Motor neuron (in vitro differentiated cells): ENCODE measurements at places on chromosomes 4 and X.

DNA sequence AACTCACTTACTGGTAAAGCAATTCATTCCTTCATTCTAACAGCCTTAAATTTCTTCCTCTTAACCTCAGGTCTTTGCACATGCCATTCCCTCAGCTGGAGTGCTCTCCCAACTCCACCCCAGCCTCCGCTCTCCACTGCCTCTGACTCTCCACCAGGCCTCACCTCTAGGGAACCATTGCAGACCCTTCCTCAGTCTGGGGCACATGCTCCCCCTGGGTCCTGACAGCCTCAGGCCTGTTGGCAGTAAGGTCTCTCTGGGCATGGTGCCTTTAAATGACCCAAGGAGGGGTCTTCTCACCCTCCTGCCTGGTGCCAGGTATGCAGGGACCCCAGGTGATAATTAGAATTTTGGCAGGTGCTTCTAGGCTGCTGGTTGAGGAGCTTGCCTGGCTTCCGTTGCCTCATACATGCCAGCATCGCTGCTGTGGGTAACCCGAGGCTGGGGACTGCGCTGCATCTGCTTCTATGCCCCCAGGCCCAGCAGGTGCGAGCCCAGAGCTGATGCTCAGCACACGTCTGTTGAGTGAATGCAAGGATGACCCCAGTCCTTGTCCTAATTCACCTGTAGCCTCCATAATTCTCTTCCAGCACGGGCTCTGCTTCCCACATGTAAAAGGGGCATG is 27.5 kb upstream of the GPR78 start:
- ATAC-seq: no peak

DNA sequence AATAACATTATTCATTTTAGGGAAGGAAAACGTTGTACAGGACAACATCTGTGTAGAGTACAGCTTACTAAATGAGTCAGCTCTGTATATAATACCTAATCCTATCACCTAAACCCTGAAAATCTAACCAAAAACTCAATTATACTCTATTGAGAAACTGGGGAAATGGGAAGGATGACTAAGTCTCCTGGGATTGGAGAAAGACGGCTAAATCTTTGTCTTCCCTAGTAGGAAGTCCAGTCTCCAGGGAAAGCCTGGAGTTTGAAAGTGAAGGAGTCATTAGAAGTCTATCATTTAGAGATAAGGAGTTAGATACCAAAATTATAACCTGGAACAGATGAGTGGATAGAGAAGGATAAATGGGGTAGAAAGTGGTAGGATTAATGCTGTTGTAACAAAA is 286.5 kb downstream of the STK32B start:
- ATAC-seq: no peak

- ATAC-seq: no peak
These were observed 71.1 kb upstream of the PPP3CA start for GRCh38 chr4:101418466-101418865.

- ATAC-seq: no peak
These were observed 155.4 kb upstream of the FRG1 start for GRCh38 chr4:189785257-189785656.

DNA sequence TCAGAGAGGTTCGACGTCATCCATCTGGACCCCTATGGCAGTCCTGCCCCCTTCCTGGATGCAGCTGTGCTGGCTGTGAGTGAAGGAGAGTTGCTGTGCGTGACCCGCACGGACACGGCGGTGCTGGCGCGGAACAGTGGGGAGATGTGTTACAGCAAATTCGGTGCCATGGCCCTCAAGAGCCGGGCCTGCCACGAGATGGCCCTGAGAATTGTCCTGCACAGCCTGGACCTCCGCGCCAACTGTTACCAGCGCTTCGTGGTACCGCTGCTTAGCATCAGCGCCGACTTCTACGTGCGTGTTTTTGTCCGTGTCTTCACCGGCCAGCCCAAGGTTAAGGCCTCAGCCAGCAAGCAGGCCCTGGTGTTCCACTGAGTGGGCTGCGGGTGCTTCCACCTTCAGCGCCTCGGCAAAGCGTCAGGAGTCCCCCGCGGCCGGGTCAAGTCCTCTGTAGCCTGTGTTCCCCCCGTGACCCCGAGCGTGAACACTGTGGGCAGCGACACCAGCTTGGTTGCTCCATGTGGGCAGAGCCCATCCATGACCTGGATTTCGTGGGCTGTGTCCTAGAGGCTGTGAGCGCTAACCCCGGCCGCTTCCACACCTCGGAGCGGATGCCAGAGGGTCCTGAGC is 186.7 kb upstream of the SLITRK2 start:
- ATAC-seq: no peak

- no peak for ATAC-seq
These were observed 36.5 kb downstream of the INPP4B start for GRCh38 chr4:142809559-142809958.

DNA sequence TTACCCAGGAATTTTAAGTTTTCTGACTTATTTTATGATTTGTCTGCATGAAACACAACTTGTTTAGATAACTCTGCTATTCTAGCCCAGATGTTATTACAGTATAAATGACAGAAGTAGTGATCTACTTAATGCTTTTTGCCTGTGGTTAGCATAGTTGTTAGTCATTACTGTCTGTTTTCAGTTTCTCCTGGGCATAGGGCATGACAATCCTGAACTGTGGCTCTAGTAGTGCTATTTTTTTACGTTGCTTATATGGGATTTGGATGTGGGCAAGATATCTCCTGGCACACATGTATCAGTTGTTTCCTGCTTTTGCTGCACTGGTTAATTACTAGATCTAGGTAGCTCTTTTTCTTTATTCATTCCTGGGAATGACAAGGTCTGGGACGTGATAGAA is 1005.8 kb downstream of the PCDH18 start:
- ATAC-seq: no peak

- ATAC-seq: peak; percentile 55
These were observed 38.2 kb downstream of the FHL1 start for GRCh38 chrX:136185401-136186022.

GRCh38 chr4:173519111-173520101 is 10.6 kb downstream of the HAND2 start:
- ATAC-seq: no peak

GRCh38 chrX:119638725-119639471 is 32.7 kb upstream of the NKRF start:
- no peak for ATAC-seq

DNA sequence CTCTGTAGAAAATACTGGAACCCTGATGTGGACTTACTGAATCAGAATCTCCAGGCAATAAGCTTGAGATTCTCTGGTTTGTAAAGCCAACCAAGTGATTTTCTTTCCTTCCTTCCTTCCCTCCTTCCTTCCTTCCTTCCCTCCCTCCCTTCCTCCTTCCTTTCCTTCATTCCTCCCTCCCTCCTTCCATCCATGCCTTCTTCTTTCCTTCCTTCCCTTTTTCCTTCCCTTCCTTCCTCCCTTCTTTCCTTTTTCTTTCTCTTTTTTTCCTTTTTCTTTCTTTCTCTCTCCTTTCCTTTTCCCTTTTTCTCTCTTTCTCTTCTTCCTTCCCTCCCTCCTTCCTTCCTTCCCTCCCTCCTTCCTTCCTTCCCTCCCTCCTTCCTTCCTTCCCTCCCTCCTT is 450.8 kb downstream of the GRXCR1 start:
- no peak for ATAC-seq

DNA sequence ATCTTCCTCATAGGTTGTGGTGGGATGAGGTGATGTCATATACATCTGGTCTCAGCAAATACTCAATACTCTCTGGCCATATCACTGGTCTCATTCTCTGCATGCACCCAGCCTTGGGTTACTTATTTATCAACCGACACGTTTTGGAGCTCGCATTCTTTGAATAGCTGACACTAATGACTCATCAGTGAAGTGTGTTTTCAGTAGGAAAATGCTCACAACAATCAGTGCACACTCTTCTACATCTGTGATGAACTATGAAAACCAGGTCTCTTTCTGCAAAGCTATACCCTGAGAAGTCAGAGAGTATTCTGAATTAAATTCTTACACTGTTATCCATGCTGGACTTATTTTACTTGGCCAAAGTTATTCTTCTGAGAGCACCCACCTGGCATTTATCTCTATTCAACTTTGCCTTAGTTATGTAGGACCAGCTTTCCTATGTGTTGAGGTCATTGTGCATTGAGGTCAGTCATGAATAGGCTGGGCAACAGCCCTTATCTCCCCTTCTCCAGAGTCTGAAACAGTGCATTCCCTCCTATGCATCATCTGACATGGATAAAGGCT is 58.7 kb upstream of the DHX15 start:
- peak; percentile 41 for ATAC-seq

GRCh38 chr4:110138551-110138950 is 59.9 kb downstream of the ELOVL6 start:
- ATAC-seq: no peak

DNA sequence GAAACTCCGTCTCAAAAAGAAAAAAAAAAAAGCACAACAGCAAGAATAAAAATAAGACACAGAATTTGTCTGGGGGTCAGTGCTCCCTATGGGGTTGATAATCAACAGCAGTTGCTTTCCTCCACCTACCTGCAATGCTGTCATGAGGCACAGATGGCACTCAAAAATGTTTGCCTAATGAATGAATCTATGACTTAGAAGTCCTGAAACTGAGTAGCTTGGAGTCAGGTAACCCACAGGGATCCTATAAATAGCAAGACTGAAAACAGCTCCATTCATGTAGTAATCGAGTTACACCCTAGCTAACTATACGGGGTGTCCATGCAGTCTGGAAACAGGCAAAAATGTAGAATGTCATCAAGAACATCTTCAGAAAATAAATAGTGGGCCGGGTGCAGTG is 19.8 kb upstream of the DDX3X start:
- no peak for ATAC-seq

DNA sequence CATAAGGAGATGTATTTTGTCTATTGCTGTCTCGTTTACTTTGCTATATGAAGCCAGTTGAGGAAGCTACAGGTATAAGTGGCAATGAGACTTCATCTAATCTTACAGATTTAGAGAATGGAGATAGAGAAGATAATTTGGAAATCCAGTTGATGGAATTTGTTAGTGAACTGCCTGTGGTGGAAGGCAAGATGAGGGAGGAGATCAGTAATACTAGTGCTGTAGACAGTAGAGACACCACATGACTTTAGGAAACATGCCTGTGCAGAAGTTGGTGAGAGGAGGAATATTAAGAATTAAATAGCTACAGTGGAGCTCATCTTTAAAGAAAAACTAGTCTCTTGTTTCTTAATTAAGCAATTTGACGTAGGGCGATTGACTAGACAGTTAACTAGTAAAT is 51.3 kb downstream of the RBPJ start:
- no peak for ATAC-seq

DNA sequence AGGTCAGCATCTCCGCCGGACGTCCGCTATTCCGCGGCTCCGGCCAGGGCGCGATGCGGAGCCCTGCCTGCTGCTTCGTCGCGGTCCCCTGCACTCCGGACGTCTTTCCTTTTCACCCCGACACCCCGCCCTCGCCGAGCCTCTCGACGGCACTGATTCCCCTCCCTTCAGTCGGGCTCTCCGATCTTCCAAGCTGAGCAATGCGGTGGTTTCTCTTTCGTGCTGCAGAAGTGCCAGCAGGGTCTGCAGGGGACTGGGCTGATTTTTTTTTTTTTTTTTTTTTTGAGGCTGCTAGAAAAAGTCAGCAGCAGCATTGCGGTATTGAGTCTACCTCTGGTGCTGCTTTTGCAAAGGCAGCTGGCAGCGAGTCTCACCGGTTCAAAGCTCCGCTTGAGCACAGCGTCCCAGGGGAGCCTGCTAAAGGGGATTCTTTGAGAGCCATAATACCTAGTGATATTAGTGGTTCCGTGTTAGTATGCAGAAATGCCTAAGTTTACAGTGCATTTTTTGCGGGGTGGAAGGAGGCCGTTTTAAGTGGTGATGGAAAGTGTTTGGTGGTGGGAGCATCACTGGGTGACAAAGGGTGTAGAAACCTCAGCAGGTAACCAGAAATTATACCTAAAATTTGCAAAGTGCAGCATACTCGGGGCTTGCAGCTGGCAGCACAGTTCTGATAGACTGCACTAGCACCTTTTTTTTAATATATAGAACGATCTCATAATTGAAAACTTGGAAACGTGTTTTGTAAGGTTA is 969 bp downstream of the STIM2 start:
- ATAC-seq: peak; percentile 19

- no peak for ATAC-seq
These were observed 12.1 kb downstream of the MCUB start for GRCh38 chr4:109572154-109572553.
